ENCODE measurements at places on chromosomes 16 and 17.

DNA sequence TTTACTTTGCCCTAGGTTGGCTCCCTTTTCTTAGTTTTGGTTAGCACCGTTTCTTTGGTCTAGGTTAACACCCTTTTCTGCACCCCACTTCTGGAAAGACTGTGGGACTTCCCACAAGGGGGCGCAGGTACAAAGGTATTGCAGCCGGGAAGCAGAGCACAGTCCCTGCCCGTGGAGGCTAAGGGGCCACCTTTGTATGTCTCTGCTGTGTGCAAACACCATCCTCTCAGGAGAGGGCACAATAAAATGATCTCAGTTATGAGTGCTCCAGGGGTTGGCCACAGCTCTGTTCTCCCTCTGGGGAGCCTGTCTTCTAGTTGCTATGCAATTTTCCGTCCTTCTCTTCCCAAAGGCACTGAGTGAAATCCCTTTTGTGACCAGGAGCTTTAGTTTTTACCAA lies 28.4 kb upstream of the TMC5 start:
- peak; percentile 27 for DNase-seq

DNA sequence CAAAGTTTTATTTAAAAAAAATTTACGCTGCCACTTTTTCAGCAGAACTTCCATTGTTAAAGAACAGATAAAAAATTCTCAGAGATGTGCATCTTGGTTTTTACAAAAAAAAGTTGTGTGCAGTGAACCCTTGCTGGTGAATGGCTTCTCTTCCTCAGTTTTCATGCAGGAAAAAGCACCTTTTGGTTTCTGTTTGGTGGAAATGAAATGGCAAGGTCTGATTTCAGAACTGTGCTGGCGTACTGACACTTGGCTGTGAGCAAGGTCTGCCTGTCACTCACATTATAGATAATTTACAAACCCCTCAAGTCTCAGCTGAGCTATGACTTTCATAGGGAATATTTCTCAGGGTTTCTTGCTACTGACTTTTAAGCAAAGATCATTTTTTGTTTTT lies 5.7 kb upstream of the SALL1 start:
- DNase-seq = no peak

DNA sequence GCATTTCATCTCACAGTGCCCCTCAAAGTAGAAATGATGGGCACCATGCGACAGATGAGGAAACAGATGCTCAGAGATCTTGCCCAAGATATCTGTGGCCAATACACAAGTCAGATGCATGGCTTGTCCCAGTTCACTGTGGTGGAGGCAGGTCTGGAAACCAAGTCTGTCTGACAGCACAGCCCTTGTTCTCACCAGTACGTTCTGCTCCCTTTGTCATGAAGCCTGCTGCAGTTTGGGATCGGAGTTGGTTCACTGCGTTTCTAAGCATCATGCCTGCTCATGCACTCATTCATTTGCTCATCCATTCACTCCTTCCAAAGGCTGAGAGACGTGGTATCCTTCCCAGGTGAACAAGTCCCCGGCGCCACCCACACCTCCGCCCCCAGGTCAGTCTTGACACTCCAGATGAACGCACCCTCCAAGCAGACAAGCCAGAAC lies 27.2 kb upstream of the MEAK7 start:
- DNase-seq = no peak

GRCh38 chr17:74547736-74548135 lies 1.8 kb upstream of the CD300C start:
- DNase-seq = no peak

GRCh38 chr17:8019665-8020650 lies 17.5 kb downstream of the GUCY2D start:
- DNase-seq = peak; percentile 58

- no peak for DNase-seq
These were observed 237.1 kb downstream of the SHISA9 start for GRCh38 chr16:13138528-13138927.

GRCh38 chr17:40582328-40582901 lies 17.1 kb upstream of the CCR7 start:
- DNase-seq = peak; percentile 77

- no peak for DNase-seq
These were observed 27.4 kb downstream of the WIPI1 start for GRCh38 chr17:68429881-68430280.

DNA sequence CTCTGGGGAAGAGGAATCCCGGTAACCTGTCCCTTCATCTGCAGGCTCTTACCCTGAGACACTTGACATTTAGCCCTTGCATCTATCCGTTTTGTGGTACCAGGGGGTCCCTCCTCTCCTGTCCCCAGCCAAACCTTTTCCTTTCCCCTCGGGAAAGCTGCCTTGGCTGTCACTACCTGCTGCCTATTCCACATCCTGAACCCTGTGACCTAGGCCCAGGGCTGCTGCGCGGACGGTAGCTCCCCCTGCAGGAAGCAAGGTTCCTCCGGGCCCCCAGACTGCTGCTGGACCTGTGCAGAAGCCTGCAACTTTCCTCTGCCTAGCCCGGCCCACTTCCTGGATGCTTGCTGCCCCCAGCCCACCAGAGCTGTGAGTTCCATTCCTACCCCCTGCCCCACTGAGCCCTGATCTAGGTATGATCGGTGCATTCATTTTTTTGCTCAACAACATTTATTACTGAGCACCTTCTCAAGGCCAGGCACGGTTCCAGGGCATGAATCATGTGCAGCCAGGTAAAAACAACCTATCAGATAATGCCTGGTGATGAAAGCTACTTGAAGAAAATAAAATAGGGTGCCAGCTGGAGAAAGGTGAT lies 10.5 kb upstream of the ALDOA start:
- DNase-seq = peak; percentile 50

DNA sequence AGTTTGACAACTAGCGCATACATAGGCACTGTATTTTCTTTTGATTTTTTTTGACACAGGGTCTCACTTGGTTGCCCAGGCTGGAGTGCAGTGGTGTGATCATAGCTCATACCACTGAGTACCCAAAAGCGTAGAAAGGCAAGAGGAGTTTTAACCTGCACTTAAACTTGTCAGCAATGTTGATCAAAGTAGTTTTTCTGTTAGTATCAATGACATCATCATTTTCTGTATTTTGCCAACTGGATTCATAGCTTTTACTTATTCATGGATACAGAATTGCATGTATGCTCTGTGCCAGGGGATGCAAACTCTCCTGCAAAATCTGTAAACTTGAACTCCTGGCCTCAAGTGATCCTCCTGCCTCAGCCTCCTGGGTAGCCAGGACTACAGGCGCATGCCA lies 55.9 kb upstream of the ATP2A3 start:
- DNase-seq = no peak

Data from CD4-positive, alpha-beta T cell treated with Interleukin-4 for 1 hour (primary cell).